ENCODE measurements at places on chromosomes 6 and 20.

DNA sequence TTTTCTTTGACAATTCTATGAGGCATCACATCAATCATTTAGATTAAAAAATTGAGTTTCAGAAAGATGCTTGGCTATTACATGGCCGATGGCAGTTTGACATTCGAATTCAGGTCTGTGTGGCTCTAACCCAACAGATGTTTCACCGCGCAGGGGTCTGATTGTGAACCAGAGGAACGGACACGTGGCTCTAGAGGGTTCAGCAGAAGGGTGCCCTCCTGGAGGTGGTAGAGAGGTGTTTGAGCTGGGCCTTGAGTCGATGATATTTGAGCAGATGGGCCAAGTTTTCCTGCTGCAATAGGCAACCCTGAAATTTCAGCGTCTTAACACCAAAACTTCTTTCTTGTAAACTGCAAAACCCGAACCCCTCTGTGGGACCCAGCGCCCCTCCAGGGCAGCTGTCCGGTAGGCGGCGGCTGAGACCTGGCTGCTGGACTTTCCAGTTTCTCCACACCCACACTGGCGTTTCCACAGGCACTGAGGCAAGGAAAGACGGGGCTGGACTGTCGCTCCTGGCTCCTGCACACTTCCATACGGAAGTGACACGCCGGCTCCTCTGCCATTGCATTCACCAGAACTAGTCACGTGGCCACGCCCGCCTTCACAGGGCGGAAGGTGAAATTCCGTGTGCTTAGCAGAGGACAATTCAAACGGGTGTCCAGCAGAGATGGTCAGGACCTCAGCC is 11.3 kb upstream of the AFDN start:
- DNase-seq = no peak

- no peak for DNase-seq
These were observed 246.2 kb downstream of the LRFN2 start for GRCh38 chr6:40340957-40341356.

GRCh38 chr6:79307321-79308036 is 73.0 kb upstream of the HMGN3 start:
- no peak for DNase-seq

GRCh38 chr20:46898423-46898822 is 3.8 kb downstream of the EYA2 start:
- no peak for DNase-seq

DNA sequence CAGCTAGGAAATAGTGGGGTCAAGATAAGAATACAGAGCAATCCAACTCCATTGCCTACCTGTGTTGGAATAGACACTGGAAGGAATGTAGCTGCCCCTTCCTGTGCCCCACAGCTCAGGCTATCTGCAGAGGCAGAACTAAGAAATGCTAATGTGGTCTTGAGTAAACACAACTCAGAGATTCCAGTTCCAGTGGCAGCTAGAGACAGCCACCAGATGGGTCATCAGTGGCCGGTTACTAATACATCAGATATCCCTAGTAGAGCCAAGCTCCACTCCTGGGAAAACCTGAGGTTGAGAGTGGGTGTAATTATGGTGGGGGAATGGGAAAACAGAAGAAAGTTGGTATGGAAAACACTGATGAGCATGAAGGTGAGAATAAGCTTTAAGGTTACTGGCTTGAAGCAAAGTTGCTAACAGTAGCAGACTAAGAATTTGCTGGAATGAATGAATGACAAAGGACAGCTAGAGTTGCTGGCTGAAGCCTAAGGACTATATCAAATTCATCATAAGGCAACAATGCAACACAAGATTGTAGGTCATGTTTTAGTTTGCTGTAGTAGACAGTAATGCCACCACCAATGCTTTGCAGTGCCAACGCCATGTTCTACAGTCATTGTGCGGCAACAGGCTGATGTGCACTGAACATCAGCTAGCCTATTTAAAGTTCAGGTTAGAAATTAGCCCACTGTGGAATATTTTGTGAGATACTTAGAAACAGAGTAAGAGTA is 28.3 kb upstream of the FAM83C start:
- no peak for DNase-seq

Data from WTC11 (cell line).